ENCODE measurements at places on chromosomes 3 and 15.

GRCh38 chr15:57041416-57041815, 123.0 kb downstream of the TCF12 start:
- DNase-seq, result no peak

DNA sequence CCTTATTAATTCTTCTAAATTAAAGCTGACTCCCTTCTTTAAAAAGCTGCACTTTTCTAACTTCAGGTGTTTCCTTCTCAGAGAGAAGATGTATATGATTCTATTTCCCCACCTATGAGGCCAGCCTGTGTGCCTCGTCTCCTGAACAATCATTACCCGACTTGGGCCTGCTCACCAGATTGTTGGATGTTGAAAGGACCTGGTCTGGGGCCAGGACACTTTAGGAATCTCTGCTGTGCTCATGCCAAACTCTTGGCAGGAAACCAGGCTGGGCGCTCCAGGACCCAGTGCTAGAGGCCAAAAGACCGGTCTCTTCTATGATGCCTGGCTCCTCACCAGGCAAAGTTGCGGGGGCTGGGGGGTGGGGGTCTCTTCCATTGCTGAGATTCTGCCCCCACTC, 16.9 kb upstream of the LRRC31 start:
- no peak for DNase-seq

GRCh38 chr3:46670000-46670890, 23.2 kb downstream of the ALS2CL start:
- no peak for DNase-seq

DNA sequence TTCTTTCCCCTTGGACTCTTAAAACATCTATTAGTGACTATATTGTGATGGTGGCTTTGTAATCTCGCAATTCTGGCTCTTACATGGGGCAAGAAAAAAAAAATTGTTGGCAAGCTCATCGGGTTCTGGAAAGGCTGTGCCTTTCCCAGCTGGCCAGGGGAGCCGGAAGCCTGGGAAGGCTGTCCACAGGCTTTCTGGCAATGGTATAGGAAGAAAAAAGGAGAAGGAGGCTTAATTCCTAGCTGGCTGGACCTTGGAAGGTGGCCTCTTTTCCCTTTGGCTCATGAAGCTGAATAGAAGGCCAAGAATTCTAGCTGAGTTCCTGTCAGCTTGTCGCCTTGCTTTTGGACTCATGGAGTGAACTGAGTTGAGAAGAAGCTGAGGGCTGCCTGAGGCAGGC, 243.5 kb upstream of the SEMA6D start:
- no peak for DNase-seq

DNA sequence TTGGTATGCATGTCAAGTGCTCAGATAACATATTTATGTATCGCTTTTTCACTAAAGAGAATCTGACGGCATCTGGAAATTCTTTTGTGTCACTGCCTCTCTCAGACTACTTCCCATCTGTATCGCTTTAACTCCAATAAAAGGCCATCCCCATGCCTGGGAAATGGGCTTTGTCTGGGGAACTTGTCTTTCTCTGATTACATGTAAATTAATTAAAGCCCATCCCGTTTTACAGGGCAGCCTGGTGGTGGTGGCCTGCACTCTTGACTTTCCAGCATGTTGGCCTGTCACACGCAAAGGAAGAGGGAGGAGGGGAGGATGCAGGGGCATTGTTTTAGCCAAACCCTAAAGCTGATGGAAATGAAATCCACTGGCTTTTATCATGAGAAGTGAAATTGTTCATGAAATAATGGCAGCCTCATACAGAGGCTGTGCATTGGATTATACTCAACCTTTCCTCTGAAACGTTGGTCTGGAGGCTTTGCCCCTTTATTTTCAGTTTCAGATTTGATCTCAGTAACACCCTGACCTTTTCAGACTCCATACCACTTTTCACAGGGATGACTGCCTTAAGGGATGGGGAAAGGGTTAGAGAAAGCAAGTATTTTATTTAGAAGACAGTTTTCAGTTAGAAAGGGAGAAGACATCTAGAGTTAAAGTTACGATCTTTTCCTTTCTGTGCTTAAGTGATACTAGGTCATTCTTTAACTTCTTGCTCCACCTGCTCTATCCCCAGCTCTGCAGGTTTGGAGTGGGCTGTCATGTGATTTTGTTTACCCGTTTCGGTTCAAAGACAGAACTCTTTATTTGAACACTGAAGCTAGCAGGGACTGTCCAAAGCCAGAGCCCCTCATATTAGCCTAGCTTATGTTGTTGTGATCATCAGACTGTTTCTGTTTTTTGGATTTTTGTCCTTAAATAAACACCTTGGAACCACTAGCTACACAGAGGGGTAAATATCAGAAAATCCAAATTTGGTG, 94.6 kb upstream of the CTDSPL start:
- DNase-seq, result no peak

GRCh38 chr15:74144153-74144775, 13.9 kb downstream of the ISLR2 start:
- no peak for DNase-seq

DNA sequence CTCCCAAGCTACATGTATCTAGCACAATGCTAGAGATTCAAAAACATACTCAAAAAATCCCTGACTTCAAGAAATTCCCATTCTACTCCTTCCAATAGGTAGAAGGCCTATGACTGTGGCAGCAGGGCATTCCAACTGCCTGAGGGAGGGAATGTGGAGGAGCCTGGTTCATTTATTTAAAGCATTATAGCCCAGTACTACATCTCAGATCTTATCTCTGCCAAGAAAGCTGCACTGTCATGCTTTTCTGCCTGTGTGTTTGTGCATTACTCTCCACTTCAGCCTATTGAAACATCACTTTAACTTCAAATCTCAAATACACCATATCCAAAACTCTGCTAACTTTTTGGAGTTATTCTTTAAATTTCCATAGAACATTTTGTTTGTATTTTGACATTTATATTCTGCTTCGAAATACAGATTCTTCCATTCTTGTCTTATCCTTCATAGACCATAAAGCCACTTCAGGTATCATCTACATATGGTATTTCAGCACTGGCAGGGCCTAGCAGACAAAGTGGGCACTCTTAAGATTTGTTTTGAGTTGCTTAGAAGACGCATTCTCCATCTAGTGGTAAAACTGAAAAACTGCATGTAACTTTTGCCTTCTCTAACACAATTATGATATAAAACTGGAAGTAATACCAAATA, 59.1 kb upstream of the NEDD4 start:
- DNase-seq, result peak; percentile 13

DNA sequence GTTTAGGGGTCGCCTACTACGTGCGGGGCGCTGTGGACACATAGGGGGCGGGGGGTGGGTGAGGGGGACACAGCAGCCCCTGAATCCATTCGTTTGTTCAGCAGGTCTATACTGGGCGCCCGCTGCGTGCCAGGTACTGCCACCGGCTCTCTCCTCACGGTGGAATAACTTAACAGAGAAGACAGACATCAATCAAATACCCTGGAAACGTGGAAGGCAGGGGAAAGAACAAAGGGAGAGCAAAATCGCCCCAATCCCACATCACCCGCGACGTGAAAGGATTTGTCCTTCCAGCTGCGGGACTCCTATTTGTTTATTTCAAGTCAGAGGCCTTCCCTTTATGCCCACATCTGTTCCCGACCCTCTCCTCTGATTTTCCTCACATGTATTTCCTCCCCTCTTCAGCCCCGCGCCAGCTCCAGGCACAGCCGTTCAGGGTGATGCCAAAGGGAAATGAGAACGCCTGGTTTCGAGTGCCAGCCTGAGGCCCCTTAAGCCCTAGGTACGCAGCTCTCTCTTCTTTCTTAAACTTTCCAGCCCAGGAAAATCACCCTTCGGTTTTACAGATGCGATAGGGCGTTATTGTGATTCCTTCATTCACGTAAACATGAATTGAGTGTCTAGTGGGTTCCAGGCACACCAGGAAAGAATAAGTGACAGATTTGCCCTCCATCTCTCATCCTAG, 726 bp upstream of the PROK2 start:
- DNase-seq, result no peak

DNA sequence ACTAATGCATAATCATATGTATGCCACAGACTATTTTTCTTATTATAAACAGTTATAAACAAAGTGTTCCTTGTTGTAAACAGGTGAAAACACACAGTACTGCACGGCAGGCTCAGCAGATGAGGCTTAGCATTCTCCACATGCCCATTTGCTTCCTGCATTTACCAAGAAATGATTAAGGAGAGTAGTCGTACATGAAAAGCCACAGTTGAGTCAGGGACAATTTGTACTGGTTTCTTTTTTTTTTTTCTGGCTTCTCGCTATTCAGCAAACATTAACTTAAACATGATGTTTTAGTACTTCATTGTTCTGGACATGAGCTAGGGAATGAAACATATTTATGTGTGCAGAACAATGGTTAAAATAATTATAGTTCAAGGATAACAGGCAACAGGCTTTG, 63.4 kb downstream of the GHSR start:
- no peak for DNase-seq

DNA sequence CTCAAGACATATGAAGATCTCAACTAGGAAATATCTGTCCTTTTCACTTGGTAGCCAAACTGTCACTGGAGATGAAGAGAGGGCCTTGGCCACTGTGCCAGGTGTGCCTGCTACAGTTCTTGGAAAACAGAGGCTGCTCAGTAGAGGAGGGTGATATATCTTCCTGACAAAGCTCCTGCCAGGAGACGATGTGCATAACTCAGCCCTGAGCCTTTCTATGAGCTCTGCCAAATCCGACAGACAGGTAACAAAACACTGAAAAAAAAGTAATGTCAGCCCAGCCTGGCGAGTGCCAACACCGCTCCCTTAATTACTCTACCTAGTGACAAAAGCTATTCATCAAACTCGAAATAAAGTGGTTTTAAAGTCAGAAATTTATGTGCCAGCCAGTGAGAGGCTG, 123.2 kb downstream of the MFSD1 start:
- DNase-seq, result no peak

GRCh38 chr3:188779281-188779980, 392.3 kb upstream of the TPRG1 start:
- no peak for DNase-seq

DNA sequence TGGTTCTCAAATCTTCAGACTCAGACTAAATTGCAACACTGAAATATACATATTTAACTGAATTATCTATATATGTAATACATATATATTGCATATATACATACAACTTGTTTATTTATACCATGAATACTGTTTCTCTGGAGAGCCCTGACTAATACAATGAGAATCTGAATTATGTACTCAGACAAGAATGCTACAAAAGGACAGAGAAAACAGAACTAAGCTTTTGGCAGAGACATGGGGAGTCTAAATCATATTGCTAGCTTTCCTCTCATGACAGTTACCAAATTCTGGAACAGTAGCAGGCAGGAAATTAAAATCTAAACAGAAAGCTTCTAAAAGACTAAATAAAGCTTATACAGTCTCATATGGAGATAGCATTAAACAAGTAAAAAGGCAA, 142.4 kb upstream of the KCNMB2 start:
- no peak for DNase-seq

DNA sequence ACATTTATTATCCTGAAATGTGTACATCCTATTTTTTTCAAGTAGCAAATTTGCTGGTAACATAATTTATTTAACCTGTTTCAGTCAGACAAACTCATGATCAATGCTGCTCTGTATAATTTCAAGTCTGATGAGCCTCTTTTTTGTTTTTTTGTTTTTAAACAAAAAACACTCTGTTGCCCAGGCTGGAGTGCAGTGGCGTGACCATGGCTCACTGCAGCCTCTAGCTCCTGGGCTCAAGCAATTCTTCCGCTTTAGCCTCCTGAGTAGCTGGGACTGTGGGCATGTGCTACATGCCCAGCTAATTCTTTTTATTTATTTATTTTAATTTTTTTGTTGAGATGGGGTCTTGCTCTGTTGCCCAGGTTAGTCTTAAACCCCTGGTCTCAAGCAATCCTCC, 40.1 kb upstream of the CAPN3 start:
- DNase-seq, result no peak

GRCh38 chr3:98528474-98529346, 3.1 kb upstream of the GPR15 start:
- no peak for DNase-seq

DNA sequence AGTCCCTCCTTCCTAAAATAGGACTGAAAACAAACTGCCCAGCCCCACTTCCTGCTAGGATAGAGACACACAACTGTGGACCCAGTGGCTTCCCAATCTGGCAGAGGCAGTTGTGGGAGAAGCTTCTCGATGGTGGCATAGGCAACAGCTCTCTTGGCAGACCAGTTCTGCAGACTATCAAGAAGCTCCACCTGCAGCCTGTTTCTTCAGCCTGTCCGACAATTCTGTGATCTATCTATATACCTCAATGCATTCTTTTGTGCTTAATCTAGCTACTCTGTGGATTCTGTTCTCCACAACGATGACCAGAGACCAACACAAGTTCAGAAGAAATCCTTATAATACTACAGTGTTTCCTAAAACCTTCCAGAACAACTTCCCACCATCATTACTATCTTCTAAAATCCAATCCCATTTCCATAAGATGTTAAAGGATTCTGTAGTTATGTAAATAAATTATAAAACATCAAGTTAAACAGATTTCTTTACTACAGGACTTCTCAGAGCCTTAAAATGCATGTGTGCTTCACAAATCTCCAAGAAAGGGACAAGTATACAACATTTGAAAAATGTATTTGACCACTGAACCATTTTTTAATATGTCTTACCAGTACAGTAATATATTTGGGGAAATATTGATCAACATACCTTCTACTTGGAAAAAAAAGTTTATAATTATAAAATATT, 57.7 kb downstream of the IGF2BP2 start:
- DNase-seq, result no peak

Data from NCI-H2171 (cell line).